ENCODE measurements at places on chromosomes 7 and 10. TPM values are rescaled to one million over a fixed set of nuclear protein-coding genes. Genes with fewer than 3 reads are reported as not detected.
A peak's percentile ranks its signal among the peaks of the same experiment; 100 is the strongest.

DNA sequence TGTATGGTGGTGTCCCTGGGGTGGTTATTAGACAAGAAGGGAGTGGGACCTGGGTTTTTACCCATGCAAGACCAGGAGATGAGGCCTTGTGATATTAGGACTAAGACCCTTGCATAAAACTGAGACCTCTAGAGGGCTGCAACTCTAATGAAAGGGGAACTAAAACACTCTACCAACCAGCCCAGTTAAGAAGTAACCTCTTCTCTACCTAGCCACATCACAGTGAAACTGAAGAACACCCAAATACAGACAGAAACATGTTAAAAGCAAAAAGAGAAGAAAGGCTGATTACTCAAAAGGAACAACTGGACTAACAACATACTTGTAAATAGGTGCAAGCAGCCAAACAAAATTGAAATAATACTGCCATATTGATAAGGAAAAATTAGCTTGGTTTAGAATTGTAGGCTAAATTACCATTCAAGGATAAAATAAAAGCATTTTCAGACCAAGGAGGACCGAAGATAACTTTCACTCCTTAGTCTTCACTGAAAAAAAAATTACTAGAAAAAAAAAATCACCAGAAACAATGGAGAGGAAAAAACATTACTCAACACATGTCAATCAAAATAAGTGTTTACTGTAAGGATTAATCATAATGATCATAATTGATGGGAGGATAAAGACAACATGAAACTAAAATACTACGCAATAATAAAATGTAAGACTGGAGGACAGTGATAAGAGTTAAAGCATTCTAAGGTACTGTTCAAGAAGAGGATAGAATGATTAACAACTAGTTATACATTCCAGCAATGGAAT lies 27.6 kb downstream of the ERLIN1 start:
- H3K27me3 ChIP-seq = no peaks in the 10 kb centered on the region
- no peaks in the 10 kb centered on the region for H3K36me3 ChIP-seq
- DNase-seq = no peak
- H3K4me3 ChIP-seq = no peak overlapping the region
- no peaks in the 10 kb centered on the region for H3K4me1 ChIP-seq

- no peak overlapping the region for H3K27ac ChIP-seq
- DNase-seq = no peak
- H3K36me3 ChIP-seq = no peaks in the 10 kb centered on the region
- no peak overlapping the region for H3K4me3 ChIP-seq
Observed at GRCh38 chr7:926061-927030, 28.1 kb downstream of the ADAP1 start.

DNA sequence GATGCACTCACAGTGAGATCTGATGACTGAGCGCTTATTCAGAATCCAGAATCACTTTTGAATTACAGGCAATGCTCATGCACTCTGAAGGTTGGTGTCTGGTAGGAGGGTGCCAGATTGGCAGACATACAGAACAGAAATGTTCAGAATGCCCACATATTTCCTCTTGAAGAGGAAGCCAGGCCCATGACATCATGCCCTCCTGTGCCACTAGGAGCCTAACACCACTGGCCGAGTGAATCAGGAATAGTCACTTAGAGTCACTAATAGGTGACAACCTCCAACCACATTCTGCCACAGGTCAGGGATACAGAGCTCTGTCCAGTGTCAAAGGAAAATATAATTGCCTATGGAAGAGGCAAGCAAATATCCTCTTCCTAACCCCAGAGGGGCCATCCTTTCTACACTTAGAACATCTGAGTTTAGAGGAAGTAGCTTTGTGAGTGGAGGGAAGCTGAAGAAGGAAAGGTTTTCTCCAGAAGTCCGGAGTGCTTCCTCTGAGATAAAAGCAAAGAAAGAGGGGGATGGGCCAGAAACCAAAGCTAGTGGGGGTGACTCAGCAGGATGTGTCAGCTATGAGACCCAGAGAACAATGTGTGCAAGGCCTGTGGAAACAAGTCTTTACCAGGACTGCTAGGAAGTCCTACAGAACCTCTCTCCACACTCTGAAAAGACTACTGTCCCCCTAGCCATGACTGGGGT lies 838.8 kb downstream of the GRID1 start:
- no peaks in the 10 kb centered on the region for H3K4me1 ChIP-seq
- H3K27me3 ChIP-seq = no peaks in the 10 kb centered on the region
- H3K36me3 ChIP-seq = no peaks in the 10 kb centered on the region
- no peak for DNase-seq
- no peak overlapping the region for H3K4me3 ChIP-seq

GRCh38 chr10:95308389-95309302 lies 17.8 kb upstream of the PDLIM1 start:
- DNase-seq = peak; percentile 83
- no peaks in the 10 kb centered on the region for H3K36me3 ChIP-seq
- no peaks in the 10 kb centered on the region for H3K27me3 ChIP-seq

DNA sequence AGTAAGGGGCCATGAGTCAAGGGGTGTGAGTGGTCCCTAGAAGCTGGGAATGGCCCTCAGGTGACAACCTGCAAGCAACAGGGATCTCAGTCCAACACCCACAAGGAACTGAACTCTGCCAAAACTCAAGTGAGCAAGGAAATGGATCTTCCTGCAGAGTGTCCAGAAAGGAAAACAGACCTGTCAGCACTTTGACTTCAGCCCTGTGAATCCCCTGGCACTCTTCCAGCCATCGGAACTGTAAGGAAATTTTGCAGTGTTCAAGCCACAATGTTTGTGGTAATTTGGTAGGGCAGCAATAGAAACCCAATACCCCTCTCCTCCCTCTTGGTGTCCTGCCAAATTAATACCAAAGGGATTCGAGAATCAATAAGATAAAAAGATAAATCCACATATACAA lies 6.9 kb downstream of the LYZL1 start:
- no peak overlapping the region for H3K4me3 ChIP-seq
- no peak overlapping the region for H3K27ac ChIP-seq
- no peak for DNase-seq
- H3K27me3 ChIP-seq = no peaks in the 10 kb centered on the region

- H3K27ac ChIP-seq = no peak overlapping the region
- no peaks in the 10 kb centered on the region for H3K27me3 ChIP-seq
- no peak overlapping the region for H3K4me3 ChIP-seq
- DNase-seq = no peak
- no peaks in the 10 kb centered on the region for H3K4me1 ChIP-seq
Observed at GRCh38 chr7:49812534-49812933, 39.1 kb downstream of the VWC2 start.

- no peaks in the 10 kb centered on the region for H3K27me3 ChIP-seq
- no peaks in the 10 kb centered on the region for H3K4me1 ChIP-seq
- no peaks in the 10 kb centered on the region for H3K36me3 ChIP-seq
- no peak overlapping the region for H3K4me3 ChIP-seq
- H3K27ac ChIP-seq = no peak overlapping the region
- DNase-seq = no peak
Observed at GRCh38 chr7:25615003-25615402, 386.7 kb upstream of the NPVF start.

- H3K36me3 ChIP-seq = no peaks in the 10 kb centered on the region
- H3K27ac ChIP-seq = no peak overlapping the region
- H3K27me3 ChIP-seq = no peaks in the 10 kb centered on the region
- no peak for DNase-seq
- no peaks in the 10 kb centered on the region for H3K4me1 ChIP-seq
Observed at GRCh38 chr10:128470321-128470965, 344.2 kb upstream of the MKI67 start.

GRCh38 chr10:116430288-116430687 lies 2.6 kb downstream of the PNLIPRP3 start:
- H3K27ac ChIP-seq = no peak overlapping the region
- DNase-seq = no peak
- H3K4me3 ChIP-seq = no peak overlapping the region
- H3K27me3 ChIP-seq = no peaks in the 10 kb centered on the region
- no peaks in the 10 kb centered on the region for H3K4me1 ChIP-seq
- H3K36me3 ChIP-seq = no peaks in the 10 kb centered on the region

GRCh38 chr10:87961314-87961713 lies 97.9 kb downstream of the PTEN start:
- no peak for DNase-seq
- no peaks in the 10 kb centered on the region for H3K36me3 ChIP-seq
- H3K27me3 ChIP-seq = no peaks in the 10 kb centered on the region
- no peak overlapping the region for H3K27ac ChIP-seq
- H3K4me1 ChIP-seq = no peaks in the 10 kb centered on the region

- no peak overlapping the region for H3K4me3 ChIP-seq
- no peaks in the 10 kb centered on the region for H3K36me3 ChIP-seq
- H3K4me1 ChIP-seq = no peaks in the 10 kb centered on the region
- no peaks in the 10 kb centered on the region for H3K27me3 ChIP-seq
Observed at GRCh38 chr7:51446785-51447184, 130.2 kb upstream of the COBL start.

- no peaks in the 10 kb centered on the region for H3K36me3 ChIP-seq
- H3K27ac ChIP-seq = no peak overlapping the region
- H3K27me3 ChIP-seq = no peaks in the 10 kb centered on the region
- no peak for DNase-seq
Observed at GRCh38 chr7:80770675-80771081, 132.2 kb downstream of the CD36 start.

DNA sequence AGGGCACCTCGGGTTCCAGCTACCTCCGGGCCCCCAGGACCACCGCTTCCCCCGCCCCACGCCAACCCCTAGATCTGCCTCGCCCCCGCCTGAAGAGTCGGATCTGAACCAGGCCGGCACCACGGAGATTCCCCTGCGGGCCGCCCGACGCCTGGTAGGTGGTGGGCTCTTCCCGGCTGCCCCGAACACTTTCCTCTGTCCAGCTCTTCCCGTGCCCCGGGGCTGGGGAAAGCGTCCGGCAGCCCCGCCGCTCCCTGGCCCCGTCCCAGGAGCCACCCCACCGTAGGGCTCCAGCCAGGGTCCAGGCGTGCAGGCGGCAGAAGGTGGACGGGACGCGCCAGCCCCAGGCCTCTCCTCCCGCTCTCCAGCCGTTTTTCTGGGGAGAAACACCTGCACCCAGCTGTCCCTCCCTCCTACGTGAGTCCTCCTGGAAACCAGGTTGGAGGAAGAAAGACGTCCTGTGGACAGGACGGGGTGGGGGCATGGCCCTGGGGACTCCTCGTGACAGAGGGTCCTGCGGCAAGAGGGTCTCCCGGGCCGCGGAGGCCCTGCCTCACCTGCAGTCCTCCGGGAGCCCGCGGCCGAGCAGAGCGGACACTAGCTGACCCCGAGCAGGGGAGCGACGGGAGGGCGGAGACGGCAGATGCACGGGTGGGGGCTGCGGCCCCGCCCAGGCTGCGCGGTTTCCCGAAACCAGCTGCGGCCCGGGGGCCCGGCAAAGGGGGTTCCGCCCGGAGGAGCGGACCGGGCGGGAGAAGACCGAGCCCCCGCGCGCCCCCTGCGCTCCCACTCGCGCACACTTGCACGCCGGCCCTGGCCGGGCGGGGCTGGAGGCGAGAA lies at the start of gene TMEM176B:
Gene TMEM176B, minus strand, starts transcription at position 624 of the 840 bp plus-strand sequence. CDS start 3,795 bp downstream, outside the sequence.
- peak within 1 kb of the TSS; percentile 60 for H3K4me3 ChIP-seq
- H3K27ac ChIP-seq = peak within 1 kb of the TSS; percentile 10
- peak; percentile 45 for DNase-seq
- H3K27me3 ChIP-seq = no peaks in the 10 kb centered on the region

- H3K27ac ChIP-seq = no peak overlapping the region
- no peak overlapping the region for H3K4me3 ChIP-seq
- no peaks in the 10 kb centered on the region for H3K4me1 ChIP-seq
- DNase-seq = no peak
- no peaks in the 10 kb centered on the region for H3K36me3 ChIP-seq
- no peaks in the 10 kb centered on the region for H3K27me3 ChIP-seq
Observed at GRCh38 chr10:130990486-130990885, 321.0 kb downstream of the TCERG1L start.

GRCh38 chr10:92291921-92292845 lies 1.2 kb downstream of the MARCHF5 start:
- H3K27me3 ChIP-seq = no peaks in the 10 kb centered on the region
- H3K4me3 ChIP-seq = peak overlapping the region; percentile 95
- no peaks in the 10 kb centered on the region for H3K36me3 ChIP-seq
- peak; percentile 22 for DNase-seq
- H3K4me1 ChIP-seq = peaks cover 8% of the 10 kb centered on the region

GRCh38 chr7:47366211-47366610 lies 215.7 kb downstream of the TNS3 start:
- H3K4me1 ChIP-seq = peaks cover 5% of the 10 kb centered on the region
- H3K27me3 ChIP-seq = no peaks in the 10 kb centered on the region
- no peak overlapping the region for H3K27ac ChIP-seq
- H3K4me3 ChIP-seq = no peak overlapping the region
- no peaks in the 10 kb centered on the region for H3K36me3 ChIP-seq

GRCh38 chr10:5685764-5686240 lies 1.2 kb downstream of the TASOR2 start:
- H3K27me3 ChIP-seq = no peaks in the 10 kb centered on the region
- peak overlapping the region; percentile 98 for H3K4me3 ChIP-seq
- no peak for DNase-seq
- H3K27ac ChIP-seq = peak overlapping the region; percentile 81
- H3K36me3 ChIP-seq = no peaks in the 10 kb centered on the region

- H3K27ac ChIP-seq = no peak overlapping the region
- H3K4me1 ChIP-seq = no peaks in the 10 kb centered on the region
- no peak for DNase-seq
- H3K36me3 ChIP-seq = peaks cover 26% of the 10 kb centered on the region
- no peaks in the 10 kb centered on the region for H3K27me3 ChIP-seq
Observed at GRCh38 chr7:100360135-100360854, 2.4 kb downstream of the PILRB start.

The AKR1B15 gene
- not detected for total RNA-seq

The GPR26 gene
- total RNA-seq = not detected

The ACTL6B gene
- total RNA-seq = 0.35 TPM

The AGBL3 gene
- 4.1 TPM for total RNA-seq

The ADARB2 gene
- total RNA-seq = 3.7 TPM

The TYW1B gene
- total RNA-seq = 5.7 TPM

The ZNF736 gene
- 6.0 TPM for total RNA-seq

The UBE3C gene
- total RNA-seq = 36.1 TPM
